Caco-2 (cell line): ENCODE measurements at places on chromosomes 4 and X.
A peak's percentile ranks its signal among the peaks of the same experiment; 100 is the strongest.

- H3K27me3 ChIP-seq, result no peaks in the 10 kb centered on the region
- no peak overlapping the region for H3K27ac ChIP-seq
- no peak for DNase-seq
- H3K4me1 ChIP-seq, result no peaks in the 10 kb centered on the region
- no peak overlapping the region for H3K4me3 ChIP-seq
Measured at GRCh38 chr4:110250023-110250387, 51.6 kb upstream of the ELOVL6 start.

DNA sequence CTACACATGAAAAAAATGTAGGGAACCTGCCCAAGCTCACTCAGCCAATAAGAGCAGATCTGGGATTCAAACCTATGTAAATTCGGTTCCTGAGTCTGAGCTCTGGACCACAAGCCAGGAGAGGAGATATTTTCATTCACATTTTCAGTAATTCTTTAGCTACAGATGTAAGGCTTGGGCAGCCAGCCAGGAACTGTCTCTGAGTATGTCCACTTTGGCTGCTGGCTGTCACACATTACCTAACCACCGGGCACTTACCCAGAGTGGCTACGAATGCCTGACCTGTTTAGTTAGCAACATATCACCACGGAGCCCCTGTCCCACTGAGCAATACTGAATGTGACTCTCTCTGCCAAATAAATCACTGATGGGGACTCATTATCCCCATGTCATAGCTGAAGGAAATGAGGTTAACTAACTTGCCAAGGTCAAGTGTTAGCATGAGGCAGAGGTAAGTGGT, 15.3 kb downstream of the USP46 start:
- no peaks in the 10 kb centered on the region for H3K36me3 ChIP-seq
- no peak for DNase-seq
- peaks cover 6% of the 10 kb centered on the region for H3K4me1 ChIP-seq

DNA sequence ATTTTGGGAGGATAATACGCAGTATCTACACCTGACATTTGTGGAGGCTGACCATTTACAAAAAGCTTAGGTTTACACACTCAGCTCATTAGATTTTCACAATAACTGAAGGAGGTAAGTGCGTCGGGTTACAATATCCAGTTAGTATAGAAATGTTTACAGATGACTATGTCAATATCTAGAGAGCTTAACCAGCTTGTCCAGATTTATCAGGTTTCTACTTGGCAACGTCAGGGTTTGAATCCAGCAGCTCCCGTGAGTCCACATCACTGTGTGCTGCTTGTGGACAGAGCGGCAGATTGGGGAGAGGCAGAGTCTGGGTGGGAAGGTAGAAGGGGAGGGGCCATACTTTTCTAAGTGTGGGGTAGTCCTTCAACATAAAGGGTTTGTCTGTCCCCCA, 28.3 kb downstream of the ARHGAP10 start:
- peak; percentile 46 for DNase-seq
- H3K36me3 ChIP-seq, result no peaks in the 10 kb centered on the region
- H3K27me3 ChIP-seq, result no peaks in the 10 kb centered on the region
- H3K27ac ChIP-seq, result peak overlapping the region; percentile 45
- no peak overlapping the region for H3K4me3 ChIP-seq

- no peaks in the 10 kb centered on the region for H3K4me1 ChIP-seq
- H3K27me3 ChIP-seq, result no peaks in the 10 kb centered on the region
- H3K4me3 ChIP-seq, result no peak overlapping the region
- H3K27ac ChIP-seq, result no peak overlapping the region
- no peaks in the 10 kb centered on the region for H3K36me3 ChIP-seq
Measured at GRCh38 chr4:27278615-27279375, 418.2 kb downstream of the STIM2 start.
